ENCODE measurements at places on chromosomes 7 and 10.

DNA sequence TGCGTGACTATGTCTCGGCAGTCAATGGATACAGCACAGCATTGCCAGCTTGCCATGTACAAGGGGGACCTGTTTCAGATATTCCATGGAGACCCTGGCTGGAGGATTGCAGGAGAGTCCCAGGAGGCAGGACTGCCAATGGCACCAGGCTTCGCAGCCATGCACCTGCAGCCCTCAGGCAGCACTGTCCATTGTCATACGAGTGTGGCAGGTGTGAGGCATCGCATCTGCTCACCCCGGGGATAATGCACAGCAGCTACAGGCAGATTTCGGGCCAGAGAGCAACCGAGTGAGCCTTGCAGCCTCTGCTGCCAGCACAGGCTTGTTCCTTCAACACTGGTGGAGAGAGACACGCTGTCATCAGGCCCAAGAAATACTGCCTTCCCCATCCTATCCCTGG is 415.1 kb downstream of the PAXIP1 start:
- DNase-seq: no peak

- DNase-seq: no peak
Measured at GRCh38 chr7:47576866-47577306, 5.0 kb downstream of the TNS3 start.

DNA sequence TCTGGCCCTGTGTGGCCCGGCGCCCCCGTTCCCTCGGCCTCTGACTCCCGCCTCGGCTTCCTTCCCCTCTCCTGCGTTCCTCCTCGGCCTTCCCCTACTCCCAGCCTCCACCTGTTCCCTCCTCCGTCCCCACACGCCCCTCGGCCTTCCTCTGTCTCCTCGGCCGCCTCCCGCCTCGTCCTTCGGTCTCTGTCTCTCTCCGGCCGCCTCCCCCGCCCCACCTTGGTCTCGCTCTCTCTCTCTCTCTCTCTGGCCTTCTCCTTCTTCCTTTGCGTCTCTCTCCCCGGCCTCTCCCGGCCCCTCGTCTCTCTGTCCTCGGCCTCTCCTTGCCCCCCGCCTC is 588 bp downstream of the GET4 start:
- DNase-seq: no peak

DNA sequence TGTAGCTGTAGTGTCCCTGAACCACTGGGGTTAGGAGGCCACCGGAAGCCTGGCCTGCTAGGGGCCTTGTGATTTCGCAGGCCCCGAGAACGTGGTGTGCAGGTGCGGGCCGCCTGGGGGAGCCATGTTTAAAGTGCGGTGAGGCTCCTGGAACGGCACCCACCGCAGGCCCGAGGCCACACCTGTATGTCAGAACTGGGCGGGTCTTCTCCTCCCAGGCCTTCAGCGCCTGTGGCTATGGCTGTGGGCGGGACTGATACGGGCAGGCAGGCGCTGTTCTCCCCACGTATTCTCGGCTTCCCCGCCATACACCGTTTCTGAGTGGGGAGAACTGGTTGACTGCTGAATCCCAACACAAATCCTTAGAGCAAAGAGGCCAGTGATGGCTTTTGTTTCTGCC is 74.8 kb downstream of the DNAJB6 start:
- DNase-seq: no peak

DNA sequence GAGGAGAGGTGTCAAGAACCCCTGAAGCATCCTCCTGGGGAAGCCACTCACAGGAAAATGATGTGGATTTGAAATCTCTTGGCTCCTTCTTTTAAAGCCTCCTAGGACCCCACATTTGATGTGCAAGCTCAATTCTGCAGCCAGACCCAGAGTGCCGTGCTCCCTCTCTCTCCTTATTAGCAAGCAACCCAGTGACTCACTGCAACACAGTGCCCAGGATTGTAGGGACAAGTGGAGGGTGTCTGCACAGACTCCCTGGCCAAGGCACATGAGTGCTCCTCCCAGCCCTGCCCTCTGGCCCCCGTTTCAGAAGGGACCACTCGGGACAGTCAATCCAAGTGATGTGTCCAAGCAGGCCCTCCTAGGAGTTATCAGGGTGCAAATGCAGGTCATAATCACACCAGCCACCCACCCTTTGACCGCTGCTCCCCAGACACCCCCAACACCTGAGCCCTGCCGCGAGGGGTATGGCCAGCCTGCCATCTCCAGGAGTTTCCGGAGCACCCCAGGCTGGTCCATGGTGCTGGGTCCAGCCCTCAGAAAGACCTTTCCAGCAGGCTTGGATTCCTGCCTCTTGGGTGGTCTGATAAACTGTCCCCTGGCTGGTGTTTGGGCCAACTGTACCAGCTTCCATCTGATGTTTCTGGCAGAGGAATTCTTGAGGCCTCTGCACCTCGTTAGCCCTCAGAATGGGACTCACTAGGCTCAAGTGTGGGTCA is 54.5 kb upstream of the CXCL12 start:
- no peak for DNase-seq

GRCh38 chr7:51317582-51317910 is 937 bp upstream of the COBL start:
- no peak for DNase-seq

DNA sequence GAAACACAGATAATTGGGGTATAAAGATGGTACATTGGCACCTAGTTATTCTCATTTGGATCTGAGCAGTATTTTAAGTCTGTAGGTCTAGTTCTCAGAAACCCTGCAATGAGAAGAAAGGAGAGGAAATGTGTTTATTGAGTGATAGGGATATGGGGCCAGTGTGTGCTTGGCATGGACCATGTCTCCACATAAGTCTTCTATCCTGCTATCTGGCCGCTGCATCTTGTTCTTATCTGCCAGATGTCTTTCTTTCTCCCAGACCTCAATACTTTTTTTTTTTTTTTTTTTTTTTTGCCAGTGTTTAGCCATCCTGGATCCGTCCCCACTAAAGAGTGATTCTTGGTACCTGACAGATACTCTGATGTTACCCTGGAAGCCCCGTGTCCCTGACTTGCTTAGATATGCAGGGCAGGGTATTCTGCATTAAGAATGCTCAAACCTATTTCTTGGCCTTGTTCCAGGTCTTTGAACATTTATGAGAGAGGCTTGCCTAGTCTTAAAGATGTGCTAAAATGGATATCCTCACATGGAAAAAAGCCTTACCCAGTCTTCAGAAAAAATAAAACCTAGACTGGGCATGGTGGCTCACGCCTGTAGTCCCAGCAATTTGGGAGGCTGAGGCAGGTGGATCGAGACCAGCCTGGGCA is 10.0 kb downstream of the MTURN start:
- no peak for DNase-seq

- no peak for DNase-seq
Measured at GRCh38 chr10:31897506-31897905, 31.1 kb downstream of the ARHGAP12 start.

- DNase-seq: no peak
Measured at GRCh38 chr7:67489881-67490280, 493.2 kb downstream of the TYW1 start.

- DNase-seq: no peak
Measured at GRCh38 chr10:109037978-109038377, 885.3 kb downstream of the XPNPEP1 start.

- no peak for DNase-seq
Measured at GRCh38 chr7:44272456-44272855, 52.9 kb downstream of the CAMK2B start.

- DNase-seq: no peak
Measured at GRCh38 chr10:75694790-75695189, 263.4 kb downstream of the LRMDA start.

DNA sequence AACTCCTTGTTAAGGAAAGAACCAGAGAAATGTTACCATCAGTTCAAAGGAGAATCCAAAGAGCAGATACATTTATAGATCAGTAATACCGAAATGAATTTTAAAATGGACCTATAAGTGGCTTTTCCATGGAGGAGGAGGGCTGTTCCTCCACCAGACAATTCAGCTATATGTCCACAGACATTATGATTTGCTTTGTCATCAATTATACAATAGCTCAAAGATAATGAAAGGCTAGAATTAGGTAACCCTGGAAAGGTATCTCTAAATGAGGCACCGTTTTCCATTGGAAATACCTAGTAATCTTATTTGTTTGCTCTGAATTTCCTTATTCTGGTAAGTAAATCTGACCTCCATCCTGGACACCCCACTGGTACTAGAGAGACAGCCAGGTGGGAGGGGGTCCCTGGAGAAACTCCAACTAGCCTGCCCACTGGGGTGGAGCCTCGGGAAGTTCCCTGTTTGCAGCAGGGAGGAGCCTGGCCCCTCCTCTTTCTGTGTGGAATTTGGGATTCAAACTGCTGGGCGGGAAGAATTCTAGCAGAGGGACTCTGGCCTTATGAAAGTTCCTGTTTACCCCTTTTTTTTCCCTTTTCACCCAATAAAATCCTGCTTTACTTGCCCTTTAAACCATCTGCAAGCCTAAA is 218.0 kb downstream of the PHF14 start:
- no peak for DNase-seq

GRCh38 chr10:60664859-60665258 is 113.4 kb upstream of the CDK1 start:
- no peak for DNase-seq

DNA sequence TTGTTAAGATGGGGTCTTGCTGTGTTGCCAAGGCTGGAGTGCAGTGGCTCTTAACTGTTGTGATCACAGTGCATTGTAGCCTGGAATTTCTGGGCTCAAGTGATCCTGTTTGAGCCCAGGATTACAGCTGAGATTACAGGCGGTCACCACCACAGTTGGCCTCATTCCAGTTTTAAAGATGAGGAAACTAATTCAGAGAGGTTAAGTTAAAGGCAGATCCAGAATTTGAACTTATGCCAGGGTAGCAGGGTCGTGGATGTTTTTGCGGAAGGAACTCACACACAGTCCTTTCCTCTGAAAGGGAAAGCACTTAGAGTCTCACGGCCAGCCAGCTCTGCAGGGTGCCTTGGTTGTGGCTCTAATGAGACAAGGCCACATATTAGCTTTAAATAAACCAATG is 84.7 kb downstream of the MMRN2 start:
- DNase-seq: no peak

GRCh38 chr7:33753881-33754525 is 151.3 kb upstream of the BMPER start:
- DNase-seq: no peak

DNA sequence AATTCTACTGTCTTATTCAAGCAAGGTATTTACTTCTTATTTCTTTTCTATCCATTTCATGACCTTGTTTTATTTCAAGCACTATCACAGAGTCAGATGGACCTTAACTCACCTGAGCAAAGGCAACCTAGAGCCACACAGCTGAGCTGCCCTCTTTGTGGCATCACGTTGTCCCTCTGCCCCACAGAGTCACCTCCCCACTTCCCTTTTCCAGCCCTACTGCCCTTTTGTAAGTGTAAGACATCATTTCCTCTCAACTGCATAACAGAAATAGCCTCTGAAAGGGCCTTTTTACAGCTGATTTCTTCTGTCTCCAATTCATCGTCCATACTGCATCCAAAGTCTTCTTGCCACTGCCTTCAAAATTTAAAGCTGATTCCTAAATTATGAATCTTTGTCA is 946.0 kb downstream of the NRG3 start:
- DNase-seq: no peak

- DNase-seq: no peak
Measured at GRCh38 chr10:97782455-97783228, 10.8 kb upstream of the SFRP5 start.

- no peak for DNase-seq
Measured at GRCh38 chr10:135132-135600, at the start of gene ZMYND11. ZMYND11 (plus strand) TSS chr10:135455; CDS start chr10:180013, 44,558 bp downstream.

DNA sequence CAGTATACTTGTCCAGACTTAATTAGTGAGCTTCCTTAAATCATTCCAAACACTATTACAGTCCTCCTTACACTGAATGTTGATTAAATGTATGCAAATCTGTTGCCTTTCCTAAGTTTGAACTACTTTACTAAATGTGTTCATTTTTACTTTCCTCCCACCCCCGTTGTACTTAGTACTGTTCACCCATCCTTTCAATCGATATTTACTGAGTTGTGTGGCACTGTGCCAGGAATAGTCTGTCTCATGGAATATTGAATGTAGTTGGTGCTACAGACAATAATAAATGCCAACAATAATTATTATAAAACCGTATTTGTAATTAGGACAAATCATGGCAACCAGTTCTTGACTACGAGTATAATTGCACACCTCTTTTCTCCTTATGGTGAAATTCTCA is 335.7 kb downstream of the GPR37 start:
- no peak for DNase-seq

DNA sequence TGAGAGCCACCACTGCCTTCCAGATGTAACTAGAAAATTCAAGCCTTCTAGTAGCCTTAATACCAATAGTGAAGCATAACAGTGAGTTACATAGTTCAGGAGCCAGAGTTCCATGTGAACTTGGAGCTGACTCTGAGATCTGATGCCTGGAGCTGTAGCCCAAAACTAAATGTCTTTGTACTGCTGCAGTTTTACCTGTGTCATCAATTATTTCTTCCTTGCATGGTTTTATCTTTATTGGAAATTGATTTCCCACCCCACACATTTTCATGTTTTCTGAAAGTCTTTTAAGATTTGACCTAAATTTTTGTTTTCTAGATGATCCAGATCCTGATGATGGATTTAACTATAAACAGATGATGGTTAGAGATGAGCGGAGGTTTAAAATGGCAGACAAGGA is 17.0 kb downstream of the OPN1SW start:
- DNase-seq: no peak
